ENCODE measurements at places on chromosomes 6 and 20.

GRCh38 chr6:24228123-24228522 lies 102.1 kb downstream of the NRSN1 start:
- no peak overlapping the region for H3K27ac ChIP-seq
- no peaks in the 10 kb centered on the region for H3K36me3 ChIP-seq
- no peaks in the 10 kb centered on the region for H3K4me1 ChIP-seq
- peaks cover 14% of the 10 kb centered on the region for H3K27me3 ChIP-seq
- DNase-seq = no peak

DNA sequence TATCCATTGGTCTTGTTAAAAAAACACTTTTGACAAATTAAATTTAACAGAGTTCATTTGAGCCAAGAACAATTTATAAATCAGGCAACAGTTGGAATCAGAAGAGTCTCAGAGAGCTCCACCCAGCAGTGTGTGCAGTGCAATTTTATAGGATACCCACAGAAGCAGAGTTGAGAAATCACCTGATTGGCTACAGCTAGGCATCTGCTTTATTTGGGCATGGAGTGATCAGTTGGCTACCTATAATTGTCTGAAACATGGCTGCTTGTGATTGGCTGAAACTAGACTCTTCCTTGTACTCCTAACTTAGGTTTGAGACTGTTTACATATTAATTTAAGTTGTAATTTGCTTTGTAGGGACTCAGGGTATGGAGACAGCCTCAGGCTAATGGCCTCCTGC lies 12.0 kb downstream of the PGK2 start:
- H3K36me3 ChIP-seq = no peaks in the 10 kb centered on the region
- no peaks in the 10 kb centered on the region for H3K4me1 ChIP-seq
- DNase-seq = no peak
- no peaks in the 10 kb centered on the region for H3K27me3 ChIP-seq
- H3K4me3 ChIP-seq = no peak overlapping the region

DNA sequence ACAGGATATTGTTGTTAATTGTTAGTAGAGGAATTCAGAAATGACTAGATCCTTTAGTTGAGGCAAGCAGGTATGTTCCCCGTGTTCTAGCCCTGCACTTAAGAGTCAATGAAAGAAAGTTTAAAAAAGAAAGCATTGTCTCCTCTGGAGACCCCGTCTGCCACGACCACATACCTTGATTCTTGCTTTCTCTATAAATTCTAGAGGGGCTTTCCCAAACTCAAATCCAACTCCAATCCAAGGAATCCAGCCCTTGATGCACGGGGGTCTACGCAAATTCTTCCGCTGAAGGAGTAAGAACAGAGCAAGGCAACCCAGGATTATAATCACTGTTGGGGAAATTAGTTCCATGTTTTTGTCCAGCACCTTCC lies 401 bp downstream of the CYP39A1 start:
- H3K27ac ChIP-seq = no peak overlapping the region
- H3K4me3 ChIP-seq = peak overlapping the region; percentile 81
- no peak for DNase-seq
- peaks cover 49% of the 10 kb centered on the region for H3K27me3 ChIP-seq

DNA sequence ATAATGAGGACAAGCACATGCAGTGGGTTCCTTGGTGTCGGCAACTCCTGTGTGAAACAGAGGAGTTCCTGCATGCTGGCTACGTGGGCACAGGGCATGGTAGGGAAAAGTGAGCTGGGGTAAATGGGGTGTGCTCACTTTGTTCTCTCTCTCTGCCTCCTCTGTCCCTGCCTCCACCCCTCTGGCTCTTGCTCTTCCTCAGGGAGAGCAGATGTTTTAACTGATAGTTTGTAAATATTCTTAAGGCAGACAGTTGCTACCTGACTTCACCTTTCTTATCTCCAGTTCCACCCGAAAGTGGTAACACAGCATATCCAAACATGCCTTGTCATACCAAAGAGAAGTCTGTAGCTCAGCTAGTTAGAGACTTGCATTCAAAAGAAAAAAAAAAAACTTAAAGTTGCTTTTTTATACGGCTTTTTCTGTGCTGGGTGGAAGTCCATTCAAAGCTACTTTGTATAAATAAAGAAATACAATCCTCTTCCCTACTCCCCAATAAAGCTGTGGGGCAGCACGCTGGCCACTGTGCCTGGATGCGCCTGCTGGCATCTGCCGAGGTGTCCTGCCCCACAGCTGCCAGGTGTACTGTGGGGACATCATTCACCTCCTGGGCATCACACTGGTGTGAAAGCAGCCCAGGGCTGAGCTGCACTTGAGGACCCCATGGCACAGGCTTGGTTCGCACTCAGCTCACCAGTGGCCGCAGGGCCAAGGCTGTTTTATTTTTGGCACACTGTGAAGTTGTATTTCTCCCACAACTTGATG lies 93.6 kb downstream of the FOXC1 start:
- H3K27me3 ChIP-seq = no peaks in the 10 kb centered on the region
- H3K4me1 ChIP-seq = peaks cover 3% of the 10 kb centered on the region
- no peak overlapping the region for H3K27ac ChIP-seq
- no peak overlapping the region for H3K4me3 ChIP-seq
- no peak for DNase-seq

DNA sequence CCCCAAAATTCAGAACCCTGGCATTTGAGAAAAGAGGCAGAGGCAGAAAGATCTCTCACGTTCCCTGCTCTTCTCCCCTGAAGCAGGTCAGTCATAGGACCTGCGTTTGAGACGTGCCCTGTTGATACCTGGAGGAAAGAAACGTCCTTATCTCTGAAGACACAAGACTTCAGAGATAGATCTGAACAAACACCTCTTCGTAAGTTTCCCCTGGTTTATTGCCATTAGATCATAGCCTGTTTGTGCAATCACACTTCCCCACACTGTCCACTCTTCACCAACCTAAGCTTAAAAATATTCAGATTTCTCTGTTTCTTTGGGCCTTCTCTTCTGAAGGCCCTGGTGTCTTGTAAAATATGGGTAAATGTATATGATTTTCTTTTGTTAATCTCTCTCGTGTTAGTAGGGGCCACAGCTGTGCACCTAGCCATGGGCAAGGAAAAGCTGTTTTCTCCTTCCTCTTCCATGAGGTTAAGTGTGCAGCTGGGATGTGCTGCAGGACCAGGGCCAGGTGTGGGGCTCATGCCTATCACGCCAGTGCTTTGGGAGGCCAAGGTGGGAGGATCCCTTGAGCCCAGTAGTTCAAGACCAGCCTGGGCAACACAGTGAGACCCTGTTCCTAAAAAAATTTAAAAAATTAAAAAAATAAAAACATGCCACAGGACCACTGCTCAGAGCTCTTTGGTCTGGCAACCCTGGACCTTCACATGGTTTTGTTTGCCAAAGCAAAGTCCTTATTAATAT lies 4.7 kb upstream of the SLC22A2 start:
- H3K36me3 ChIP-seq = no peaks in the 10 kb centered on the region
- H3K4me1 ChIP-seq = no peaks in the 10 kb centered on the region
- peaks cover 7% of the 10 kb centered on the region for H3K27me3 ChIP-seq
- no peak overlapping the region for H3K4me3 ChIP-seq

GRCh38 chr20:10715035-10715434 lies 41.2 kb upstream of the JAG1 start:
- peaks cover 2% of the 10 kb centered on the region for H3K27me3 ChIP-seq
- no peak for DNase-seq
- H3K36me3 ChIP-seq = no peaks in the 10 kb centered on the region
- no peaks in the 10 kb centered on the region for H3K4me1 ChIP-seq

- H3K27me3 ChIP-seq = no peaks in the 10 kb centered on the region
- H3K4me3 ChIP-seq = no peak overlapping the region
- no peaks in the 10 kb centered on the region for H3K36me3 ChIP-seq
- H3K27ac ChIP-seq = no peak overlapping the region
These were observed 247.7 kb upstream of the FAM83B start for GRCh38 chr6:54598787-54599313.

GRCh38 chr20:44111712-44112335 lies 75.2 kb downstream of the JPH2 start:
- H3K27ac ChIP-seq = no peak overlapping the region
- H3K4me3 ChIP-seq = no peak overlapping the region
- H3K36me3 ChIP-seq = no peaks in the 10 kb centered on the region
- peaks cover 26% of the 10 kb centered on the region for H3K27me3 ChIP-seq
- peaks cover 6% of the 10 kb centered on the region for H3K4me1 ChIP-seq

DNA sequence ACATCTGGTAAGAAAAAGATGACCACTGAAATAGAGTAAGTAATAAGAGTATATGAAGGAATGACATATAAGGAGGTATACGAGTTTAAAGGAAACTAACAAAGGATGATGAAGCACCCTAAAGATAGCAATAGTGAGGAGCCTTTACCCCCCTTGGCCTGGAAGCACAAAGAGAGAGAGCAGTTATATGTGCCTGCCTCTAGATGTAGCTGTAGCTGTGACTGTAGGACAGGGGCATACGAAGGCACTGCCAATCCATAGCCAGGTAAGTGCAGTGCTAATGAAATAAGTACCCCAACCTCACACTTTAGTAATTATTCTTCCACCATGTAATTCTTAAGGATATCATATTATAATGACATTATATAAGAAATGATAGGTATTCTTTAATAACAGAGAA lies 90.1 kb upstream of the FKBP1C start:
- no peaks in the 10 kb centered on the region for H3K4me1 ChIP-seq
- no peaks in the 10 kb centered on the region for H3K36me3 ChIP-seq
- DNase-seq = no peak

- H3K4me3 ChIP-seq = no peak overlapping the region
- H3K36me3 ChIP-seq = no peaks in the 10 kb centered on the region
- H3K27ac ChIP-seq = no peak overlapping the region
- no peaks in the 10 kb centered on the region for H3K4me1 ChIP-seq
- H3K27me3 ChIP-seq = no peaks in the 10 kb centered on the region
- no peak for DNase-seq
These were observed 346.3 kb downstream of the BMP2 start for GRCh38 chr20:7113577-7114466.

GRCh38 chr6:166289207-166290060 lies 18.8 kb downstream of the PRR18 start:
- H3K27me3 ChIP-seq = peaks cover 25% of the 10 kb centered on the region
- H3K36me3 ChIP-seq = no peaks in the 10 kb centered on the region
- no peaks in the 10 kb centered on the region for H3K4me1 ChIP-seq
- no peak overlapping the region for H3K27ac ChIP-seq
- H3K4me3 ChIP-seq = no peak overlapping the region

- peaks cover 33% of the 10 kb centered on the region for H3K27me3 ChIP-seq
- H3K4me1 ChIP-seq = no peaks in the 10 kb centered on the region
- H3K27ac ChIP-seq = no peak overlapping the region
- no peak overlapping the region for H3K4me3 ChIP-seq
- H3K36me3 ChIP-seq = no peaks in the 10 kb centered on the region
These were observed 45.1 kb downstream of the FRK start for GRCh38 chr6:116015561-116015960.

DNA sequence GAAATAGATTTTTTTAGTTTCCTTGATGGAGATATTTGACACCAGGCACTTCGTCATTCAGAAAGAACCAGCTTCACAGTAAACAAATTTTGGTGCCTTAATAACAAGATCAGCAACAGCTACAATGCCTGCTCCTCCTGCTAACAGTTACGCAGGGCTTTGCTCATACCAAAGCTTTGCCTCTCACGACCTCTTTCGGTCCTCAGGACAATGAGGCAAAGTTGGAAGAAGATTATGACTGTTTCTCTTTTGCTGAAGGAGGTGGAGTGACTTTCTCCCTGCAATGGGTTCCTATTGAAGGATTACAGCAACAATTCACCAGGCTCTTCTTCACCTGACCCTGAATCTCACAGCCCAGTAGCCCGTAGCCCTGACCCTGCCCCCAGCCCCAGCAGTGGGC lies 440.1 kb downstream of the PREX1 start:
- H3K27ac ChIP-seq = no peak overlapping the region
- H3K4me3 ChIP-seq = no peak overlapping the region
- no peaks in the 10 kb centered on the region for H3K36me3 ChIP-seq
- H3K4me1 ChIP-seq = no peaks in the 10 kb centered on the region
- peaks cover 3% of the 10 kb centered on the region for H3K27me3 ChIP-seq

DNA sequence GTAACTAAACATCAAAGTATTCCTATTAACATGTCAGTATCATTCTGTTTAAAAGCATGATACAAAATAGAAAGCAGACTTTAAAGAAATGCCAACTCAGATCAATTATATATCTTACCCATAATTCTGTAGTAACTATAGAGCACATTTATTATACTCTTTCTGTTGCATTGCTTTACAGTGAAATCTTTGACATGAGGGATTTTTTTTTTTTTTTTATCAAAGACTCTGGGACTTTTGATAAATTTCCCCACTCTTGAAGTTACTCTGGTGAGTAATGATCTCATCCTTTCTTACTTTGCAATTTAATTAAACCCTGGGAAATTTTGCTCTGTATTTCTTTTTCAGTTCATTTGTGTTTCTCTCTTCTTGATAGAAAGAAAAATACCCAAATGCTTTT lies 17.4 kb downstream of the ADGRF4 start:
- peaks cover 4% of the 10 kb centered on the region for H3K4me1 ChIP-seq
- DNase-seq = no peak
- no peak overlapping the region for H3K4me3 ChIP-seq
- no peak overlapping the region for H3K27ac ChIP-seq
- no peaks in the 10 kb centered on the region for H3K36me3 ChIP-seq

GRCh38 chr6:96814625-96815024 lies 22.7 kb downstream of the GPR63 start:
- peaks cover 1% of the 10 kb centered on the region for H3K27me3 ChIP-seq
- no peak for DNase-seq
- no peaks in the 10 kb centered on the region for H3K36me3 ChIP-seq
- no peaks in the 10 kb centered on the region for H3K4me1 ChIP-seq
- H3K27ac ChIP-seq = no peak overlapping the region
- H3K4me3 ChIP-seq = no peak overlapping the region

- H3K27me3 ChIP-seq = peaks cover 3% of the 10 kb centered on the region
- H3K4me3 ChIP-seq = peak overlapping the region; percentile 71
These were observed 1.2 kb downstream of the GGT7 start for GRCh38 chr20:34871320-34871926.

DNA sequence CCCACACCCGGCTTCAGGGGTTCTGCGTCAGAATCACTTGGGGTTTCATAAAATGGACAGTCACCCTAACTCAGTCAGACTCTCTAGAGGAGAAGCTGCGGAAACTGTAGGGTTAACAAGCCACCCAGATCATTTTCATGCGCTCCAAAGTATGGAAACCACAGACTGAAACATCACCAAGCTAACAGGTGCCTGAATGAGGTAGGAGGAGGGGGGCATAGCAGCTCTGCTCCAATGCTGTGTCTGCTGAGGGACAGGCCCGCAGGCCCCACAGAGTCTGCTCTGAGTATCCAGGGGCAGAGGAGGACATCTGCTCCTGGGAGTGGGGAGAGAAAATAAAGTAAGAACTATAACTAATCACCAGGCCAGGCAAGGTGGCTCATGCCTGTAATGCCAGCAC lies 97.1 kb upstream of the AKAP12 start:
- peaks cover 3% of the 10 kb centered on the region for H3K27me3 ChIP-seq
- H3K4me3 ChIP-seq = no peak overlapping the region
- H3K27ac ChIP-seq = no peak overlapping the region
- H3K36me3 ChIP-seq = no peaks in the 10 kb centered on the region
- no peak for DNase-seq

GRCh38 chr20:1661542-1662299 lies 4.1 kb upstream of the SIRPG start:
- H3K4me1 ChIP-seq = peaks cover 92% of the 10 kb centered on the region
- peak overlapping the region; percentile 90 for H3K27ac ChIP-seq
- H3K4me3 ChIP-seq = peak overlapping the region; percentile 47
- no peaks in the 10 kb centered on the region for H3K27me3 ChIP-seq
- H3K36me3 ChIP-seq = peaks cover 31% of the 10 kb centered on the region

GRCh38 chr6:147166360-147166944 lies 37.8 kb upstream of the STXBP5 start:
- H3K4me3 ChIP-seq = no peak overlapping the region
- H3K36me3 ChIP-seq = no peaks in the 10 kb centered on the region
- H3K4me1 ChIP-seq = no peaks in the 10 kb centered on the region
- no peaks in the 10 kb centered on the region for H3K27me3 ChIP-seq
- H3K27ac ChIP-seq = no peak overlapping the region
- DNase-seq = no peak

All from activated CD4-positive, alpha-beta T cell treated with anti-CD3 and anti-CD28 coated beads, Interleukin-2, amount 10 ng/mL, durations not matched to agents 7 days and 5 days (primary cell).